ENCODE measurements at places on chromosomes 1 and 21. TPM values are rescaled to one million over a fixed set of nuclear protein-coding genes. Genes with fewer than 3 reads are reported as not detected.

PHACTR4 gene
- 8.7 TPM for total RNA-seq

PRELP gene
- 0.26 TPM for total RNA-seq

DNAJC11 gene
- total RNA-seq, result 25.4 TPM

LAMB3 gene
- 0.51 TPM for total RNA-seq

KPRP gene
- not detected for total RNA-seq

LCE1F gene
- total RNA-seq, result not detected

ESRRG gene
- total RNA-seq, result under 0.01 TPM

CLIC6 gene
- not detected for total RNA-seq

PDE4B gene
- 3.6 TPM for total RNA-seq

PACC1 gene
- total RNA-seq, result 5.1 TPM

XKR8 gene
- 4.2 TPM for total RNA-seq

EEIG2 gene
- total RNA-seq, result 7.5 TPM

RNU1-4 gene
- total RNA-seq, result under 0.01 TPM

TESK2 gene
- total RNA-seq, result 2.2 TPM

HES4 gene
- total RNA-seq, result 1.4 TPM

ST6GALNAC3 gene
- total RNA-seq, result 1.5 TPM

TFF2 gene
- not detected for total RNA-seq

CASZ1 gene
- under 0.01 TPM for total RNA-seq

RPE65 gene
- not detected for total RNA-seq

CD1E gene
- total RNA-seq, result not detected

PRDX6 gene
- 287 TPM for total RNA-seq

DCDC2B gene
- total RNA-seq, result not detected

NUDT4B gene
- total RNA-seq, result 19.5 TPM

LRRC3 gene
- 3.5 TPM for total RNA-seq

C1orf87 gene
- not detected for total RNA-seq

MCOLN3 gene
- not detected for total RNA-seq

TNFRSF8 gene
- total RNA-seq, result 0.70 TPM

OR10X1 gene
- total RNA-seq, result not detected

VTCN1 gene
- not detected for total RNA-seq

LIPI gene
- not detected for total RNA-seq

OR2G6 gene
- total RNA-seq, result not detected

CD34 gene
- 6.6 TPM for total RNA-seq

ZNF644 gene
- 15.5 TPM for total RNA-seq

TSPEAR gene
- total RNA-seq, result not detected

HOOK1 gene
- total RNA-seq, result not detected

KRTAP19-3 gene
- not detected for total RNA-seq

OR2M2 gene
- total RNA-seq, result not detected
